Activated naive CD8-positive, alpha-beta T cell treated with anti-CD3 and anti-CD28 coated beads, Interleukin-2, amount 50 U/mL, for 16 hours (primary cell): ENCODE measurements at places on chromosomes 1 and 21.

DNA sequence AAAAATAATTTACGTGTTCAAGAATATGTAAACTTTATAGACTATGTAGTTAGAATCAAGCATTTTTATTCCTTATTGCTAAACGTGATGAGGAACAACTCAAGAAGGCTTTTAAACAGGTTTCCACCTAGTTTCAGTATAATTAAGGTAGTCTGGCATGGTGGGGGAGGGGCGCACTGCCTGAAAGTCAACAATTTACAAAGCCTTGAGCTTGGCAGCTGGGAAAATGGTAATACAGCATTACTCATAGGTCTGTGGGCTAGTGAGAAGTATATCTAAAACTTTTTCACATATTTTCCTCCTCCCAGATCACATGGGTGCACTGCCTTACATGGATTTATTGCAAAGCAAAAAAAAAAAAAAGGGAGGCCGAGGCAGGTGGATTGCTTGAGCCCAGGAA lies 75.2 kb downstream of the EVI5 start:
- DNase-seq, result no peak

GRCh38 chr1:25664357-25665199 lies 48.0 kb downstream of the MAN1C1 start:
- DNase-seq, result no peak

GRCh38 chr1:110102081-110102480 lies 10.2 kb upstream of the UBL4B start:
- DNase-seq, result no peak

- DNase-seq, result no peak
These were observed 19.7 kb upstream of the RGS7 start for GRCh38 chr1:241376701-241377100.

DNA sequence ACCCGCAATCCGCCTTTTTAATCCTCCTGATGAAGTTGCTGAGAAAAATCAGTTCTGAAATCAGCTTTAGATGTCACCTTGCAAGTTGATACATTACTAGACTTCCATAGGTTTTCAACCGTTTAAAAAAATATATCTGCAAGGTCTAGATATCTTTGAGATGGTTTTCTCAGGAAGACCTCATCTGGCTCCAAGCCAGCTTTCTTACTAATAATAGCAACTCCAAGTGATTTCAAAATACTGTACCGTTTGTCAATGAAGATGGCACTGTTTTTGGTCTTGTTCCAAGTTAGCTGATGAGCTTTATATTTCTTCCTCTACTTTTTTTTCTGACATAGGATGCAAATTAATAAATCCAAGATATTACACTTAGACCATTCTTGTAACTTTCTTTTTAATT lies 40.3 kb downstream of the LRRC8C start:
- DNase-seq, result no peak

DNA sequence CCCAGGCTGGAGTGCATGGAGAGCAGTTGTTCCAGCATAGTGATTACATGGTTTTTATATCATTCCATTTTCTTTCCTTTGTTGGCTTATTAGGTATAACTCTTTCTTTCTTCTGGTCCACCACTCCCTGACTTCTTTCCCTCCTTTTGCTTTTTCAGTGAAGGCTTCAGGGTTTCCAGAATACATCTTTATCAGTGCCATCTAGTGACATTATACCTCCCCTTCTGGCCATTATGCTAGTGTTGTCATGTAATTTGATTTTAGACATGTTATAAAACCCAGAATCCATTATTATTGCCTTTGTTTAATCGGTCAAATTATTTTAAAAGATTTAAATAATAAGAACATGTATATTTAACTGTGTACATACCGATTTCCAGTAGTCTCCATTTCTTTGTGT lies 10.6 kb downstream of the RNU1-1 start:
- no peak for DNase-seq

- no peak for DNase-seq
These were observed 38.6 kb upstream of the PLA2G4A start for GRCh38 chr1:186790101-186790500.

GRCh38 chr1:184078564-184079249 lies 27.2 kb downstream of the TSEN15 start:
- no peak for DNase-seq

GRCh38 chr1:19009882-19010321 lies 53.4 kb upstream of the IFFO2 start:
- DNase-seq, result no peak

GRCh38 chr1:117118137-117118536 lies 3.4 kb downstream of the TRIM45 start:
- DNase-seq, result no peak

DNA sequence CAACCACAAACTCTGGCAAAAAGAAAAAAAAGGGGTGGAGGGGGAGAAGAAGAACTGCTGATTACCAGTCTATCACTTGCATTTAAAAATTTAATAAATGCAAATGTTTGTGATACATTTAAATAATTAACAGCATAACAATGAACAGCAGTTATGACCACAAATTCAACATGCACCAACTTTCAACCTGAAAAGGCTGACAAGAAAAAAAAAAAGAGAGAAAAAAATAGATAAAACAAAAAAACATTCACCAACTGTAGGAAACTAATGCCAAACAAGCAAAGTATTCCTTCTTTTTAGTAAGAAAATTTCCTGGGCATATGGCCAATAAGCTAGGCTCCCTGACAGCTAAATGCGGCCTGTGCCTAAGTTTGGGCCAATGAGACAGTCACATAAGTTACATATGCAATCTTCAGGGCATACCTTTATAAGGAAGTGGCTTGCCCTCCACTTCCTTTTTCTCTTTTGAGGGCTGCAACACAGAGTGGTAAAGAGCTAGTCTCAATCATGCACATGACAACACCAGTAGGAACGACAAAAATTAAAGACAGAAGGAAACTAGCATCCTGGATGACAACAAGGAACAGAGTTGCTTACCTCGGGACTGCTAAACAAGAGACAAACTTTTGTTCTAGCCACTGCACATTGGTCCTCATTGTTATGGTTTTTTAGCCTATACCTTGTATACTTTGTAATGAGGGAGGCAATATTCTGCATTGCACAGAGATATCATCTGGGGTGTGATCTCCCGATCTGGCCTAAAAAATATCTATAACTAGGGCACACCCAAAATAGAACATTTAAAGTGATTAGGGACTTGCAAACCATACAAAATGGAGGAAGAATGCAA lies 24.2 kb upstream of the PHTF1 start:
- DNase-seq, result no peak

DNA sequence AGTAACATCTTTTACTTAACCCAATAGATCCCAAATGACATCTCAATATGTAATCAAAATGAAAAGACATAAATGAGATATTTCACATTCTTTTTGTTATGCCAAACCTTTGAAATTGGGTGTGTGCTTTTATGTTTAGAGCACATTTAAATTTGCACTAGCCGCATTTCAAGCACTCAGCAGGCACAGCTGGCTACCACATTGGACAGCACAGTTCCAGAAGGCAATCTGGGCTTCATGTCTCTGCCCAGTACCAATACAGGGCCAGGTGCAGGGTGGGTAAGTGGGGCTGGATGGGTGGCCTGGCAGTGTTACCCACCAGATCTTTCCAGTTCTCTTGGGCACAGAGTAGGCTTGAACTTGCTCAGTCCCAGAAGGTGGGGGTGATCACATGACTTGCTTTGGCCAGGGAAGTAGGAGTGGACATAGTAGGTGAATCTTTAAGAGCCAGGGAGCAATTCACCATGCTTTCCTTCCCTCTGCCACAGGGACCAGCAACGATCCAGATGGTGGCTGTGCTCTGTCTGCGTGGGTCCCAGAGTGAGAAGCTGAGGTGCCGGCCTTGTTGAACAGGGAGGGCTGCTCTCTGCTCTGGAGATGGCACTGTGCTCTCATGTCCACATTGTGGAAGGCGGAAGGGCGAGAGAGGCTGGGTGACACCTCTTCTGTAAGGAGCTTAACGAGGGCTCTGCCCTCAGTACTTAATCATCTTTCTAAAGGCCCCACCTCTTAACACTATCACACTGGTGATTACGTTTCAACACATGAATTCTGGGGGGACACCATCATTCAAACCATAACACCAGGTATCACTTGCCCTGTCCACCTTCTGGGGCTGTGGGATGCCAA lies 261.4 kb downstream of the GRIK3 start:
- no peak for DNase-seq
